ENCODE measurements at places on chromosomes 3 and 15. TPM values are rescaled to one million over a fixed set of nuclear protein-coding genes. Genes with fewer than 3 reads are reported as not detected.

Gene ADGRG7
- not detected for total RNA-seq

Gene ZNF80
- total RNA-seq: not detected

Gene DPPA2
- not detected for total RNA-seq

Gene RARRES1
- 26.0 TPM for total RNA-seq

Gene SLC2A2
- total RNA-seq: not detected

Gene RBPMS2
- 0.24 TPM for total RNA-seq

Gene LRRFIP2
- 36.7 TPM for total RNA-seq

Gene RHCG
- not detected for total RNA-seq

Gene ADAMTS17
- total RNA-seq: 0.49 TPM

Gene CPLX3
- total RNA-seq: not detected

Gene SMAD6
- 43.7 TPM for total RNA-seq

Gene SPINK8
- total RNA-seq: not detected

Gene TNFAIP8L3
- 6.6 TPM for total RNA-seq

Gene KNG1
- not detected for total RNA-seq

Gene PAK6
- not detected for total RNA-seq

Gene ADAMTSL3
- 0.39 TPM for total RNA-seq

Gene HTD2
- 6.9 TPM for total RNA-seq

Gene APOD
- total RNA-seq: 67.7 TPM

Gene C3orf85
- total RNA-seq: not detected

Gene CCDC80
- total RNA-seq: 895 TPM

Gene SLC15A2
- total RNA-seq: 0.54 TPM

Gene GPR62
- total RNA-seq: not detected

Gene GUCA1C
- total RNA-seq: not detected

Gene CCR9
- total RNA-seq: not detected

Gene SCAPER
- 5.3 TPM for total RNA-seq

Gene ZKSCAN7
- 4.4 TPM for total RNA-seq

Gene LRRN1
- total RNA-seq: not detected

Gene ACOX2
- 24.2 TPM for total RNA-seq

Gene CRABP1
- total RNA-seq: not detected

Gene NDUFB5
- total RNA-seq: 104 TPM

Gene USP50
- not detected for total RNA-seq

Gene ALDH1A3
- total RNA-seq: 59.3 TPM

Gene GPR171
- total RNA-seq: not detected

Gene PLA2G4F
- not detected for total RNA-seq

Gene PYGO1
- 7.1 TPM for total RNA-seq

Gene TLR9
- total RNA-seq: not detected

Gene CLDN1
- total RNA-seq: not detected

Gene LMCD1
- 57.5 TPM for total RNA-seq

Gene SLC22A13
- total RNA-seq: not detected

Gene COMMD4
- 43.5 TPM for total RNA-seq

Gene RFX7
- total RNA-seq: 9.2 TPM

Gene CYP8B1
- not detected for total RNA-seq

Gene ATP8B4
- total RNA-seq: 1.8 TPM

Gene PRSS50
- not detected for total RNA-seq

Gene EXD1
- not detected for total RNA-seq

Gene DENND6A
- 10.9 TPM for total RNA-seq

Measured in cardiac ventricle fibroblast (primary cell).